Esophagus squamous epithelium (tissue), 5 donors: ENCODE measurements at places on chromosomes 13 and 19.

DNA sequence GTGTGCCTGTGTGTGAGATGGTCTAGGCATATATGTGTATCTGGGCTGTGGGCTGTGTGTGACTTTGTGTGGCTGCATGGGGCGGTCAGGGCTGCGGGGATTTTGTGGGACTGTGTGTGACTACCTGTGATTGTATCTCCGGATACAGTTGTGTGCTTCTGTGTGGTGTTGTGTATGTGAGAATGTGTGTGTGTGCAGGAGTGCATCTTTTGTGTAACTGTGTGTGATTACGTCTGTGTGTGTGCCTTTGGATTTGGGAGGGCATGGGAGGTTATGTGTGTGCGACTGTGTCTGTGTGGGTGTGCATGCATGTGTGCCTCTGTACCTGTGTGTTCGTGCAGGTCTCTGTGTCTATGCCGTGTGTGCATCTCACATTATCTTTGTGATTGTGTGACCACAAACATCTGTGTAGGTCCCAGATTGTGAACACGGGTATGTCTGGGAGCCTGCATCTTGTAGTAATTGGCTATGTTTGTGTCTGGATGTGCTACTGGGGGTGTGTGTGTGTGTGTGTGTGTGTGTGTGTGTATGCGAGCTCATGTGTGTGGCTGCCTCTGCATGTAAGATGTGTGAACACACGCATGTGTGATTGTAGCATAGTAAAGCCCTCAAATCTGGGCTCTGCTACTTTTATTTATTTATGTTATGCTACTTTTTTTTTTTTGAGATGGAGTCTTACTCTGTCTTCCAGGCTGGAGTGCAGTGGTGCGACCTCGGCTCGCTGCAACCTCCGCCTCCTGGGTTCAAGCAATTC lies 7.6 kb downstream of the EHD2 start:
- DNase-seq: no peak

DNA sequence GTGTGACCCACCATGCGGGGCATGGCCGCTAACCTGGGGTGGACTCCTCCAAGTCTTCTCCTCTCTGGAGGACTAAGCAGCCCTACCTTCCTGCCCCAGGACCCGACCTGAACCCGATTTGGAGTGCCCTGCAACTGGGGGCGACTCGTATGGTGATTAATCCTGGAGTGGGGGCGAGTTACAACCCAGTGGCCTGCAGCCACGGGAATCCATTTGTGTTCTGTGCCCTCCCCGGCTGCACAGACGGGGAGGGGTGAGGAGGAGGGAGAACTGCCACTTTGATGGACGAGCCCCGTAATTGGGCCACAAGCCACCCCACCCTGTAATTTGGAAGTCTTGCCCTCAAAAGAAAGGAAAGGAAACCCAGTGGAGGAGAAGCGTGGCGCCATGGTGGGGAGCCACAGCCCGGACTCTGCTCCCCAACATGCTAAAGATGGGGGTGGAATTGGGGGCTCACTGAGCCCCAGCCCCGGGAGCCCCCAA lies 18.0 kb downstream of the PRR36 start:
- DNase-seq: no peak

GRCh38 chr13:52085421-52085820 lies 43.5 kb downstream of the NEK5 start:
- DNase-seq: no peak

GRCh38 chr13:78709028-78709427 lies 50.1 kb upstream of the OBI1 start:
- DNase-seq: no peak

DNA sequence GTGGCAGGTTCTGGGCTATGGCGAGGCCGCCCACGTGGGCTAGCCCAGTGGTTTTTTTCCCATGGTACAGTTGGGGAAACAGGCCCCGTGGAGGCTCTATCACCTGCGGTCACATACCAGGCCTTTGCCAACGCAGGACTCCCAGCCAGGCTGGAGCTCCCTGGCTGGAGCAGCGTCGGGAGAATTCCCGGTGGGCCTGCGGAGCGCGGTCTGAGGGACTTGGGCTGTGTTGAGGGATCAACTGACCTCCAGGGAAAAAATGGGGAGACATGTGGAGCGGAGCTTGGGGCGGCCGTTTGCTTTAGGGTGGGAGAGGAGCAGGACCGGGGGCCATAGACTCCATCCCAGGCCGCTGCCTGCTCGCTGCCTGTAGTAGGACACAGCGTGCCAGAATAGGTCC lies 16.4 kb downstream of the DOT1L start:
- DNase-seq: no peak

GRCh38 chr13:59686798-59687394 lies 476.8 kb downstream of the DIAPH3 start:
- DNase-seq: no peak

DNA sequence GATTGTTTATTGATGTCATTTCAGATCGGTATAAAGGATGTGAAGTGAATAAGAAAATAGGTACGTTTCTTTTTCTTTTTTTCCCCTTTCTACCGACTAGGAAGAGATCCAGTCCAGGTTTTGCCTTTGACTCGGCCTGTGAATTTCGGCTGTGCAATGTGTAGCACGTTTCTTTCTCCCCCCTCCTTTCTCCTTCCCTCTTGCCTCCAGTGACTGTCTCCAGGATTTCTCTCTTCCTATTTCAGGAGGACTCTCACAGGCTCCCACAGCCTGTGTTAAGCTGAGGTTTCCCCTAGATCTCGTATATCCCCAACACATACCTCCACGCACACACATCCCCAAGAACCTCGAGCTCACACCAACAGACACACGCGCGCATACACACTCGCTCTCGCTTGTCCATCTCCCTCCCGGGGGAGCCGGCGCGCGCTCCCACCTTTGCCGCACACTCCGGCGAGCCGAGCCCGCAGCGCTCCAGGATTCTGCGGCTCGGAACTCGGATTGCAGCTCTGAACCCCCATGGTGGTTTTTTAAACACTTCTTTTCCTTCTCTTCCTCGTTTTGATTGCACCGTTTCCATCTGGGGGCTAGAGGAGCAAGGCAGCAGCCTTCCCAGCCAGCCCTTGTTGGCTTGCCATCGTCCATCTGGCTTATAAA lies at the start of gene GPC6:
Gene GPC6, plus strand, starts transcription at position 185 of the 657 bp plus-strand sequence.
- DNase-seq: no peak

DNA sequence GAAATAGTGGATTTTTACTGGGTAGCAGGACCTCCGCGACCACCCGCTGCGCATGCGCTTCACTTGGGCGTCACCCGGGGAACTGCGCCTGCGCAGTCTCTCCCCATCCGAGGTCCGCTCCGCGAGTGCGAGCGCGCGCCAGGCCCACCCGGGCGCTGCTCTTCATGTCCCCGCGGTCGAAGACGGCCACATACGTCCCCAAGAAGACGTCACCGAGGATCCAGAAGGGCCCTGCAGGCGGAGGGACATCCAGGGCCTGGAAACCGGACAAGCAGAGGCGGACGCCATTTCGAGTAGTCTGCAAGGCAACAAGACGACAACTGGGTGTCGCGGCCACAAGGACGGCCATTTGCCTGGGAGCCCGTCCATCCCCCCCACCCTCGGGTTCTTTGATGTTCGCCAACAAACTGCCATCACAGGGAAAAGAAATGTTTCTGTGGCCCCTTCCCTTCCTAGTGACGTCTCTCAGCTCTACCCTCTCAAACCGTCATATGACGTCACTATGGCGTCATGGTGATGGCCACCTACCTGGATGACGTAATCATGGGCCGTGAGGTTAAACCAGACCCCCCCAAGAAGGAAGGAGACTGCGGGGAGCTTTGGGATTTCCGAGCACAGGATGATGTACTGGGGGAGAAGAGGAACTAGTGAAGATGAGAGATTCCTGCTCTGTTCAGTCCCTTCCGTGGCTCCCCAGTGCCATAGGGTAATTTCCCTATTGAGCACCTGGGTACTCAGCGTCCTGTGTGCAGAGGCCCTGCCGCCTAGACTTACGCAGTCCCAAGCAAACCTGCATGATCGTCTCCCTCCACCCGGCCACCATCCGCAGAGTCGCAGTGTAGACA lies 6.7 kb downstream of the NAPSA start:
- DNase-seq: no peak
